ENCODE measurements at places on chromosomes 3 and 15.

DNA sequence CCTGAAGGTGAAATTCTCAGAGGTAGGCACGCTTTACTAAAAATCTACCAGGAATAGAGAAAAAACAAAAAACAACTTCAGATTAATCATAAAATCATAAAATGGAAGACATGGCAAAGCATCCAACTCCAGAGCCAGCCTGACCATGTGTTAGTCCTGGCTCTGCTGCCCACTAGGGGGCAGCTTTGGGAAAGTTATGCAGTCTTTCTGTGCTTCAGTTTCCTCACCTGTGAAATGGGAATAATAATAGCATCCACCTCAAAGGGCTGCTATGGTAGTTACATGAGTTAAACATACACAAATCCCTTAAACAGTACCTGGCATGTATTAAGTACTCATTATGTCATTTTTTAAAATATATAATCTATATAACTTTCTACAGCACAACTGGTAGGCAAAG lies 52.3 kb downstream of the WNT5A start:
- ATAC-seq = no peak

GRCh38 chr15:53193149-53193548 lies 403.0 kb upstream of the ONECUT1 start:
- ATAC-seq = no peak

DNA sequence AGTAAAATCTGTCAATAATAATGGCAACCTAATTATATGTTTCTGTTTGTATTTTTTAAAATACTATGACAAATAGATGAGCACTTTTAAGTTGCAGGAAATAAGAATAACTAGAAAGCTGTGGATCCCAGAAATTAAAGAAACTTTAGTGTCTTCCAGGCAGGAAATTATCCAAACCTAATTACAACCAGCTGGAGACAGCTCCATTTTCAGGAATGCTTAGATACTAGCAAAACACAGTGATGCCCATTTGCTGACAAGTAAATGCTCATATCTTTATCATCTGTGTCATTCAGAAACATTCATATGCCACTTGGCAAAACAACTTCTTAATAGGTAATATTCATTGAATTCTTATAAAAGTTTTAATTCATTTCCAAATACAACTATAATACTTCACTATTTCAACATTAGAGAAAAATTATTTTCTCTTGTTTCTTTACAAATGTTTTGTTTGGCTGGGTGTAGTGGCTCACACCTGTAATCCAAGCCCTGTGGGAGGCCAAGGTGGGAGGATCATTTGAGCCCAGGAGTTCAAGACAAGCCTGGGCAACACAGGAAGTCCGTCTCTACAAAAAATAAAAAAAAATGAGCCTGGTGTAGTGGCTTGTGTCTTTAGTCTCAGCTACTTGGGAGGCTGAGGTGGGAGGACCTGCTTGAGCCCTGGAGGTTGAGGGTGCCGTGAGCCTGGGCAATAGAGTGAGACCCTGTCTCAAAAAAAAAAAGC lies 169.1 kb upstream of the TSPAN3 start:
- no peak for ATAC-seq

GRCh38 chr3:115697263-115698053 lies 74.1 kb downstream of the GAP43 start:
- ATAC-seq = no peak

DNA sequence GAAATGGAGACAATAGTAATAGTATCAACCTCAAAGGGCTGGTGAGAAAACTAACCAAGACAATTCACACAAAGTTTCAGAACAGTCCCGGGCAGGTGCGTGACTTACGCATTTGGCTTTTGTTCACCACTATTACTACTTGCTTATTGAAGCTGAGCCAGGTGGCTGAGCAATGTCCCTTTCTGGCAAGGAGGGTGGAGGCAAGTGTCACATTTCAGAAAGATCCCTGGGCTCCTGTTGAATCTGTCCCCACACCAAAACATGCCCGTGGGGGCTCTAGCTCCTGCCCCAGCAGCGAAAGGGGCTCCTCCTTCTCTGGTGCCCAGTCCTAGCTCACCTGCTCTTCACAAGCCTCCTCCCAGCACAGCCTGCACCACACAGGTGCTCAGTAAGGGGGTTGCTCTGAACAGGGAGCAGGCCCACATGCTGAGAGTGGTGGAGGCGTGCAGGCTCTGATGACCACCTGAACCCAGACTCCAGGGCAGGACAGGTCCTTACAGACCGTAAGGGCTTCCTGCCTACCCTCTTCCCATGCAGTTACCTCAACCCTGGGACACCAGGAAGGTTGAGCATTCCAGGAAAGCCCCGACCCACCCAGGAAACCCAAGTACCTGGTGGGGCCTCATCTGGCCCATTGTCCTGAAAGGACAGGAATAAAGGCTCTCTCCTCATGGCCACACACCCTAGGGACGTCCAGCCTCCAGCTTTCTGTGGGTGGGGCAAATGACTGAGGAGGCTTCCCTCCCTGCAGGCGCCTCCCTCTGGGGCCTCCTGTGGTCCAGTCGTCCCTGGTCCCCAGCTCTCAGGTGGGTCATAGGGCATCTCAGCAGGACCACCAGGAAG lies 32.6 kb downstream of the SEMA7A start:
- peak; percentile 33 for ATAC-seq

DNA sequence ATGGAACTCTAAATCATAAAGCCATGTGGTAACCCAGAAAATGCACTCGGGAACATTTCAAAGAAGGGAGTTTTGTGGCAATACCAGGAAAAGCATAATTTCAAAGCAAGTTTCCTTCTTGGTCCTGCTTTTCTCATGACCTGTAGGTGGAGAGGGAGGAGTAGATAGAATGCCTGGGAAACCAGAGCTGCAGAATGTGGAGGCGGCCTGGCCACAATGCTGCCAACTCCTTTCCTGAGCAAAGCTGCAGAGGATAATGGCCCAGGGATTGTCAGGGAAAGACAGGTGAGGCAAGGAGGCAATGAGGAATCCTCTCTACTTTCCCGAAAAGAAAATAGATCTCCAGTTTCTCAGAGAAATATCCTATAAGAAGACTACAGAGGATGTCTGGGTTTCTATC lies 330.3 kb downstream of the FGF12 start:
- ATAC-seq = no peak

DNA sequence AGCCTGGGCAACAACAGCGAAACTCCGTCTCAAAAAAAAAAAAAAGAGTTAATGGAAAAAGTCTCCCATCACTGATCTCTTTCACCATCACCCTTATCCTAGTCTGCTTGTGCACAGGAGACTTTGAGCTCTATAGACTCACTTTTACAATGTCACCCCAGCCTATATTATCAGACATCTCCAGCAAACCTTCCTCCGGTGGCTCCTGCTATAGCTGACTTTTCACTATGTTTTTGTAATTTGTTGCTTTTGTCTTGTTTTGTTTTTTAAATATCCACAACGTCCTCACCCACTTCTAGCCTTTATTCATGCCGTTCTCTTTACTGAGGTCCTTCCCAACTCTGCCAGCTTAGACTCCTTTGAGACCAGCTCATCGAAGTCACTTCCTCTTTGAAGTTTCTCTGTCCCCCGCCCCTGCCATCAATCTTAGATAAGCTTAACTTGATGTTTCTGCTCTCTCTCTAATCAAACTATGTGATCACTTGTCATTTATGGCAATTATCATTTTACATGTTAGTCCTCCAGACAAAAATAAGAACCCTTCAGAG lies 82.7 kb upstream of the CHD2 start:
- no peak for ATAC-seq

DNA sequence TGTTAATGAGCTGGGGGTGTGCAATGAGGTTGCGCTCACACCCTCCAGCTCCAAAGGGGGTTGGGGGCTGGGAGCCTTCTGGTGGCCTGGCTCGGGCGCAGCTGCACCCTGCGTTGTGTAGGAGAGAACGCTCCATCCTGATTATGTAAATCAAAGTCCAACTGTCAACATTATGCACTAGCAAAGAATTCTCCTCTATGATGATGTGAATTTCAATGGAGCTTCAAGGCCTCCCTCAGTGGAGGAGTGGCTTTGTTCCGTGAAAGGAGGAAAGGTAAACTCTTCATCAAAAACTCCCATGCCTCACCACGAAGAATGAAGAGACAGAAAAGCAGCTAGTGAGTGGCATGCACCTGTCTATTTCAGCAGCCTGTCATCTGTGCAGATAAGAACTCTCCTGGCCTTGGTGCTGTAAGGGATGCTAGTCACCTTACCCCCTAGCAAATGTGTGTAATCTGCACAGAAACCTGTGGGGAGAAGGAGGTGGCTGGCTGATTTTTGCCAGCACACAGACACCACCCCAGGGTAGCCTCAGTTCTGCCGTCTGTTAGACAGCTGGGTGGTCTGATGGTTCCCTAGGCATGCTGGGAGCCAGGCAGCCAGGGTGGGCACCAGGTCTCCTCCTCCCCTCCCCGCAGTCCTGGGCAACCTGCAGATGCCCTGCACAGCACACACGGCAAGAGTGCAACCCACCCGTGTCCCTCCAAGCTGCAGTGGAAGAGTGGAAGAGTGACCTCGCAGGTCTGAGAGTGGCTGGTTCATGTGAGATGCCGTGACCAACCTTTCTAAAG lies 47.0 kb upstream of the TRPM1 start:
- ATAC-seq = no peak

Measured in activated CD4-positive, CD25-positive, alpha-beta regulatory T cell treated with anti-CD3 and anti-CD28 coated beads, Interleukin-2, amount 50 U/mL, for 24 hours (primary cell).